ENCODE measurements at places on chromosomes 5 and 9.

- DNase-seq = peak; percentile 57
These were observed 55.1 kb downstream of the C9orf152 start for GRCh38 chr9:110152704-110153374.

DNA sequence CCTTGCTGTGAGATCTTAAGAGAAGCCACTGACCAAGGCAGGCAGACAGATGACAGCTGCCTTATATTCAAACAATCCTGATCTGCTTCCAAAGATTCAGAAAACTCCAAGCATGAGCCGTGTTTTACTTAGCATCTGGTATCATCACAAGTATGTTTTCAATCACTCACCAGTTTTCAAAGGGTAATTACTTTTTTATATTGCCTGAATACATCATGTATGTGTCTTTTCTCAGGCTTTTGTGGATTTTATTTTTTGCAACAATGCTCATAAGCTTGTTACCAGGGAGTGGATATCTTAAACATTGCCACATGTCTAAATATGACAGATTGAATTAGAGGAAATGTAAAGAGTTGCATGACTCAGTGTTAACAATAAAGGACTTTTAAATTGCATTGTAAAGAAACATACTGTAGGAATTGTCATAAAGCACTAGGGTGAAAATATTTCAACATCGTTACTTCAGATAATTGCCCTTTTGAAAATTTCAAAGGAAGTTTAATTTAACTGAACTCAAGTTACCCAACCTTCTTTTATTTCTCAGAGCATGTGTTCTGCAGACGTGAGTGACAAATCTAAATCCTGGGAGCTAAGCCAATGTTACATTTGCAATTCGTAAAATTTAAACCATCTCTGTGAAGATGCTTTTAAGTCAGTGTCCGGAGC is 326.1 kb downstream of the PLK2 start:
- peak; percentile 6 for DNase-seq

DNA sequence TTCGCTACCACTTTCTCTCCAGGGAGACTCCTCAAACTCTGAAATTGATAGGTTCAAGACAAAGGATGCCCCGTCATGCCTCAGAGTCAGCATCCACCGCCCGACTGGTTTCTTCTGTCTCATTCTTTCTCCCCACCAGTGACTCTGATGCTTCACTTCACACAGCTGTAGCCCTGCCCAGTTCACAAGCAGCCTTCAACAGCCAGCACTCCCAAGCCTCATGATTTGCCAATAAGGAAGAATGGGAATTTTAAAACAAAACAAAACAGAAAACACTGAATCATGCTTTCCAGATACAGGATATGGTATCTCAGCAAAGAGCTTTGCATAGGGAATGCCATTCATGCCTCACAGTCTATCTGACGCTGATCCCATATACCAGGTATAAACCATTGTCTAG is 371.2 kb upstream of the RORB start:
- DNase-seq = no peak

DNA sequence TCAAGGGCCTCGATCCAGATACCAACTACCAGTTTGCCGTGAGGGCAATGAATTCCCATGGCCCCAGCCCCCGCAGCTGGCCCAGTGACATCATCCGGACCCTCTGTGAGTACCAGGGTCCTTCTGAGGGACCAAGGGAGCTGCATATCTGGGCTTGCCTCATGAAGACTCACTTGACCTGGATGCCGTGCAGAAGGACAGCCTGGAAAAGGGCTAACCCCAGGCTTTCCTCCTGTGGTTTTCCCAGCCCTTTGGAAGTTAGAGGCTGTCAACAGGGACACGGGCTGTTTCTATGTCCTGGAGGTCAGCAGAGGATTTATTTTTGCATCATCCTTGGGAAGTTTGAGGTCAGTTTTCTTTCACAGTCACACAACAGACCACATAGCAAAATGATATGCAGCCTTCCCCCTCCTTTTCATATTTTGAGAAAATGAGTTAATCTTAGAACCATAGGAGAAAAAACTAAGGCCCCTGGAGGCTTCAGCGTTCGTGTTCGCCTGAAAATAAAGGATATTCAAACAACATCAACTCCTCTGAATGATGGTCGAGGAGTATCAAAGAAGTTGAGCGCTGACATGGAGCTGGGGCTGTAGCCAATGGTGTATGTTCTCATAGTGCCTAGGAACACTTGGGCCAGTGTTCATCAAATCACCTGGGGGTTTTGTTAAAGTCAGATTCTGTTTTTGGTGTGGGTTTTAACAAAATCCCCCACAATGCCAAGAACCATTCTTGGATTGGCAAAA is 112.2 kb downstream of the EGFLAM start:
- DNase-seq = no peak

- DNase-seq = no peak
These were observed 28.8 kb downstream of the SPOCK1 start for GRCh38 chr5:137470111-137470920.

DNA sequence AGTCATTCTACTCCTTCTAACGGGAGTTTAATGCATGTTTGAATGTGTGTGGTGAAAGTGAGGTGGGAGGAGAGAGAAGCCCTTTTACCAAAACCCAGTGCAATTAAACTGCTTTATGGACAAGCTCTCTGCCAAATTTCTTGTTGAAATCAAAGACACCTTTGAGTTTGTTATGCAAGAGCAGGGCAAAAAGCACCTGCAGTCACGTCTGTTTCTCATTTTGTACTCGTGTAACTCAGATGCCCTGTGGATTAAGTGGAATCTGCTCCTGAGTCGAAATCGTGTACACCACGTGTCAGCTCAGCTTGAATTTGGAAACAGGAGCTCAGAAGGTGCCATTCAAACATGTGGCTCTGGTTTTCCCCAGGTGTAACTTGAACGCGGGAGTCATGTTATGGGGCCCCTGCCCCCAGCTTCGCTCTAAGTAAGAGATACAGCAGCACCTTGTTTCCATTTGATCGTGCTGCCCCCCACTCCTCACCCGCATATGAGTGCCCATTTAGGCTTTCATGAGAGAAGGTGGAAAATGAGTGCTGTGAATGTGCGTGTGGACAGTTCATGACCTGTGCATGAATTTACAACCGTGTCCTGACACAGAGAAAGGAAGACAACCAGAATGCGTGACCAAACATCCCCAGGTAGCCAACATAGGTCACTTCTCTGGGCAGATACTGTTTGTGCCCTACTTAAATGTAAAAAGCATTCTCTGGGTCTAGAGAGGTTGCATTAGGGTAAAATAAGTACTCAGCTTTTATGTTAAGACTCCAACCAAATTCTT is 347.0 kb upstream of the SLC30A5 start:
- no peak for DNase-seq

- no peak for DNase-seq
These were observed 18.2 kb upstream of the NREP start for GRCh38 chr5:111775224-111775623.

DNA sequence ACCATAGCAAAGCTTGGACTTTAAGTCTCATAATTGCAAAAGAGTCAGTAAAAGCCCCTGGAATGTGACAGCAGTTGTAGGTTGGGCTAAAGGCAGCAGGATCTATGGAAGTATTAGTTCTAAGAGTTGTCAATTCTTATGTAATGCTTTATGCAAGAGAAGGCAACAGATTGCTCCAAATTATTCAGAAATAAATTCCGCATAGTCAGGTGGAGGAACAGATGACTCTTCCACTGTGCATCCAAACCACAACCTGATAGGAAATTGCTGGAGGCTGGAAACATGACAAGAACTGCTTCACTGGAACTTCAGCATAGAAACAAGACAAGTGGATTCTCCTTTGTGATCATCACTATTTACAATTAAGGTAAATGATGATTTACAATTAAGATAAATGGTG is 101.0 kb downstream of the STARD4 start:
- DNase-seq = no peak

- DNase-seq = no peak
These were observed 172.2 kb downstream of the TRPM3 start for GRCh38 chr9:70949239-70949638.

GRCh38 chr9:134650431-134651190 is 9.0 kb downstream of the COL5A1 start:
- DNase-seq = no peak

GRCh38 chr9:83425240-83425639 is 113.0 kb downstream of the FRMD3 start:
- no peak for DNase-seq

GRCh38 chr5:124706729-124707361 is 39.6 kb downstream of the ZNF608 start:
- DNase-seq = no peak

DNA sequence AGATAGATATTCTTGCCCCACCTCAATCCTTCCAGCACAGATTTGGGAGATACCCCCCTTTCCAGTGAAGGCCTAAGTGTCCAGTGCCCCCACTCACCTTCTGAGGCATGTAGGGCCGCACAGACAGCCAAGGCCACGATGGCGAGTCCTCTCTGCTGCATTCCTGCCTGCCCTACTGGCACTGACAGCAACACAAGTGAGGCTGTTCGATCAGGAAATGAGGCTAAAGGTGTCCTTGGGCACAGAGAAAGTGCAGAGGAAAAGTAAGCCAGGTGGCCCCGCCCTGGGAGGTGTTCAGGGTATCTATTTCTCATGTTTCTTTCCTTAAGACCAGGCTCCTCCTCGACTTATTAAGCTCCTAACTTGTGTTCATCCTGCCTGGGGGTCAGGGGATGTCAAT is at the start of gene CCL28:
CCL28 (minus strand) TSS at position 236 of the 400 bp plus-strand sequence; CDS start at position 161, 75 bp downstream.
- DNase-seq = no peak
